ENCODE measurements at places on chromosomes 12 and 14.

GRCh38 chr12:4762773-4763172, 42.6 kb downstream of the GALNT8 start:
- DNase-seq: no peak

GRCh38 chr12:24724814-24725213, 224.1 kb downstream of the BCAT1 start:
- DNase-seq: no peak

DNA sequence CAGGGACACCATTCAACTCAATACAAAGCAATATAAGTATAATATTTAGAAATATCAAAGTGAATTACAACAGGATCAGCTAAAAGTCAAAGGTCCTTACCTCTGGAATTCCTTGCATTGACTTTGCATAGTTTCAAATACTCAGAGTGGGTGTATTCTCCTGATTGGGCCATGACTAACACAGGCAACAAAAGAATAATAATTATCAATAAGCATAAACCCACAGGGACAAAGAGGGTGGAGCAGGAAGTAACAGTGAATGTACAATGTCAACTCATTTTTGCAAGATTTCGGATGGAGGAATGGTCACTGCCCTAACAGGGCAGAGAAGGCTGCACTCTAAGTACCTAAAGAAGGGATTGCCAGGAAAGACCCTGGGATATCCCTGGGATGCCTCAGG, 207.5 kb downstream of the PAX9 start:
- no peak for DNase-seq

GRCh38 chr14:52023518-52023917, 34.2 kb downstream of the RTRAF start:
- no peak for DNase-seq

- no peak for DNase-seq
Observed at GRCh38 chr12:116516657-116517056, 42.5 kb upstream of the MAP1LC3B2 start.
